ENCODE measurements at places on chromosomes 3 and 15. TPM values are rescaled to one million over a fixed set of nuclear protein-coding genes. Genes with fewer than 3 reads are reported as not detected.

Gene CLDN18
- not detected for polyA plus RNA-seq

GRCh38 chr3:18099611-18100010 lies 325.5 kb downstream of the SATB1 start:
- H3K27ac ChIP-seq = no peak overlapping the region
- H3K36me3 ChIP-seq = no peaks in the 10 kb centered on the region
- H3K27me3 ChIP-seq = no peaks in the 10 kb centered on the region
- no peak overlapping the region for H3K4me3 ChIP-seq

Gene GP9
- not detected for polyA plus RNA-seq

- H3K27me3 ChIP-seq = no peaks in the 10 kb centered on the region
- H3K27ac ChIP-seq = peak overlapping the region; percentile 96
- H3K36me3 ChIP-seq = no peaks in the 10 kb centered on the region
- no peak for DNase-seq
- peaks cover 41% of the 10 kb centered on the region for H3K4me1 ChIP-seq
- no peak overlapping the region for H3K4me3 ChIP-seq
Measured at GRCh38 chr15:57297163-57297593, 79.1 kb upstream of the CGNL1 start.

DNA sequence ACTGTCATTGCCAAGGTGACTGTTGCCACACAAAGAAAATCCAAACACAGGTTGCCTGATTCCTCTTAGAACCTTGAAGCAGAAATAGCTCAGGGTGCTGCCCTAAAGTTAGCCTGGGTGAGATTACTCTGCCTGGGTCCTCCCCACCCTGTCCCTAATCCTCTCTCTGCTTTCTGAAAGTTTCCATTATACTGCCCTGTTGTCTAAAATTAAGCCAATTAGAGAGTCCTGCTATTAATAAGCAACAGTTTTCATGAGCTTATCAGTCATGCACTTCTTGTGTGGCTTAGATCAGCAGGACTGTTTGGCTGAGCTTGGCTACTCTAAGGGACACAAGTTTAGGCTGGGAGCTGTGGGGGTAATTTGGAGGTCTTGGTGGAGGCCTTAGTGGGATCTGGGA lies 334.7 kb upstream of the LRRFIP2 start:
- H3K4me3 ChIP-seq = no peak overlapping the region
- DNase-seq = no peak
- H3K4me1 ChIP-seq = no peaks in the 10 kb centered on the region
- no peak overlapping the region for H3K27ac ChIP-seq
- H3K36me3 ChIP-seq = no peaks in the 10 kb centered on the region

- H3K27ac ChIP-seq = no peak overlapping the region
- H3K36me3 ChIP-seq = no peaks in the 10 kb centered on the region
- DNase-seq = no peak
- H3K4me1 ChIP-seq = no peaks in the 10 kb centered on the region
- H3K27me3 ChIP-seq = no peaks in the 10 kb centered on the region
Measured at GRCh38 chr3:54703923-54704322, 223.9 kb downstream of the LRTM1 start.

Gene CHST13
- polyA plus RNA-seq = 0.09 TPM

Gene NRROS
- polyA plus RNA-seq = 40.1 TPM
